SJSA1 (cell line): ENCODE measurements at places on chromosomes 2 and 18. TPM values are rescaled to one million over a fixed set of nuclear protein-coding genes. Genes with fewer than 3 reads are reported as not detected.
A peak's percentile ranks its signal among the peaks of the same experiment; 100 is the strongest.

EGR4 gene
- not detected in 2 replicates for total RNA-seq

NT5C1B gene
- total RNA-seq: not detected in 2 replicates

- H3K27me3 ChIP-seq: no peaks in the 10 kb centered on the region; the same call in 1 of the 2 replicates
- no peak overlapping the region for H3K4me3 ChIP-seq
- DNase-seq: no peak
- no peak overlapping the region for H3K27ac ChIP-seq
These were observed 28.1 kb downstream of the NBAS start for GRCh38 chr2:15532996-15533395.

DNA sequence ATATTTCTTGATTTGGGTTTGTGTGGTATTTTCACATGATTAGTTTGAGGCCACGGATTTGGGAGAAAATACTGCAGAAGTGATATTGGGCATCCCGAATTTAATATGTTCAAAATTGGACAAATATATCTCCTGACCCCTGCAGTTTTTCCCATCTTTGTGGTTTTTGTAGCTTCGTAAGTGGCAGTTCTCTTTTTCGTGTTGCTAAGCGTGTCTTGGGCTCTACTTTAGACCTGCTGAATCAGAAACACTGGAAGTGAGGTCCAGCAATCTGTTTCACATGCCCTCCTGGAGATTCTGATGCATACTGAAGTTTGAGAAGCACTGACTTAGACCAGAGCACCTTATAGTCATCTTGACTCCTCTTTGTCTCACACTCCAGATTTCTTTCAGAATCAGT lies 98.3 kb downstream of the EPB41L5 start:
- no peak overlapping the region for H3K4me3 ChIP-seq
- peaks cover 9% of the 10 kb centered on the region for H3K4me1 ChIP-seq
- H3K27ac ChIP-seq: no peak overlapping the region
- H3K36me3 ChIP-seq: no peaks in the 10 kb centered on the region
- DNase-seq: no peak

DNA sequence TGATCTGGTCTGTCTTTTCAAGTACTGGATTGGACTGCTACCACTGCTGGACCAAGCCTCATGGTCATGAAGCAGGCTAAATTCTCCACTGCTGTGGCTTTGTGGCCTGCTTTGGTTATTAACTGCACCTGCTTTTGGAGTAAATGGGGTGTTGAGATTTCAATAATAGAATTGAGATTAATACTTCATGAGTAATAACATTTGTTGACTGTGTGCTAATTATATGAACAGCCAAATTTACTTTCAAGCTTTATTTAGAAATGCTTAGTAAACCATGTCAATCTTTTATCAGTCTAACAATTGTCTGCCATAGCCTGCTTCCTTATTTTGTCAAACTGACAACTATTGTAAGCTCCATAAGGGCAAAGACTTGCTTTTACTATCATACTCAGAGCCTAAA lies 27.4 kb upstream of the MTIF2 start:
- H3K36me3 ChIP-seq: peaks cover 44% of the 10 kb centered on the region
- no peaks in the 10 kb centered on the region for H3K27me3 ChIP-seq
- no peak overlapping the region for H3K4me3 ChIP-seq
- no peak for DNase-seq

GRCh38 chr2:174593574-174594203 lies 3.9 kb downstream of the WIPF1 start:
- H3K27me3 ChIP-seq: no peaks in the 10 kb centered on the region
- peak; percentile 63 for DNase-seq
- peaks cover 2% of the 10 kb centered on the region; the same call in 1 of the 2 replicates for H3K36me3 ChIP-seq
- H3K27ac ChIP-seq: peak overlapping the region; percentile 83
- H3K4me3 ChIP-seq: peak overlapping the region; percentile 11

- no peaks in the 10 kb centered on the region for H3K36me3 ChIP-seq
- no peak overlapping the region for H3K4me3 ChIP-seq
- H3K27me3 ChIP-seq: no peaks in the 10 kb centered on the region
- peaks cover 5% of the 10 kb centered on the region; the same call in 1 of the 2 replicates for H3K4me1 ChIP-seq
These were observed 401.9 kb downstream of the LNPK start for GRCh38 chr2:175599966-175600831.

DNA sequence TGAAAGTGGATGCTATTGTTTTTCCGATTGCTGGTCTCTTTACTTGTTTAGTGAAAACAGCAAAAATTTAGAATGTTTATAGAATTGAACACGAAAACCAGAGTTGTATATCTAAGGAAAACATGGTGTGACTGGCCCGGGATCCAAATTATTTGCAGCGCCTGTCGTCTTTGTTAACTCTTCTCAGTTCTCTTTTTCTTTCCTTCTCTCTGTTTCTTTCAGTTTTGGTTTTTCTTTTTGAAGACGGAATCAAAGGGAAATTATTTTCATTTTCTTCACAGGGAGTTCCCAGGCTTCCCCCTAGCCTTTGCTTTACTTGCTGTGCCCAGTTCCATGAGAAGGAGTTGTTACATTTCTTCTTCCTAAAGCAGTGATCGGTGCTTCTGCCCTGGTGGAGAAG lies 76.0 kb downstream of the AGAP1 start:
- H3K36me3 ChIP-seq: no peaks in the 10 kb centered on the region; the same call in none of the 2 replicates
- peaks cover 16% of the 10 kb centered on the region for H3K4me1 ChIP-seq
- DNase-seq: no peak
- H3K27ac ChIP-seq: peak overlapping the region; percentile 36
- H3K4me3 ChIP-seq: peak overlapping the region; percentile 12
- H3K27me3 ChIP-seq: no peaks in the 10 kb centered on the region
